ENCODE measurements at places on chromosomes 4 and X. TPM values are rescaled to one million over a fixed set of nuclear protein-coding genes. Genes with fewer than 3 reads are reported as not detected.

TXK gene
- 1.1 TPM for total RNA-seq

MAGEB10 gene
- total RNA-seq, result not detected

NXF2B gene
- not detected for total RNA-seq

SLC25A6 gene
- total RNA-seq, result 482 TPM

PPEF2 gene
- not detected for total RNA-seq

COL4A5 gene
- 4.6 TPM for total RNA-seq

GPRASP2 gene
- total RNA-seq, result 19.5 TPM

USP17L30 gene
- not detected for total RNA-seq

ASB12 gene
- not detected for total RNA-seq

DRP2 gene
- total RNA-seq, result 4.8 TPM

SLC10A6 gene
- 2.1 TPM for total RNA-seq

SSX2B gene
- total RNA-seq, result not detected

CORIN gene
- 2.5 TPM for total RNA-seq

MUC7 gene
- not detected for total RNA-seq

RAI2 gene
- 11.8 TPM for total RNA-seq

ZCCHC12 gene
- 3.2 TPM for total RNA-seq

MAGEH1 gene
- total RNA-seq, result 27.3 TPM

USP17L20 gene
- not detected for total RNA-seq

BTC gene
- 67.0 TPM for total RNA-seq

CFAP299 gene
- total RNA-seq, result 1.4 TPM

TRAM1L1 gene
- total RNA-seq, result 0.83 TPM

ARHGAP36 gene
- not detected for total RNA-seq

PABPC1L2B gene
- total RNA-seq, result not detected

MAGEA2 gene
- total RNA-seq, result not detected

ALB gene
- not detected for total RNA-seq

AWAT2 gene
- total RNA-seq, result not detected

MSANTD1 gene
- total RNA-seq, result 1.1 TPM

HPGD gene
- total RNA-seq, result 166 TPM

ITM2A gene
- total RNA-seq, result 21.8 TPM

CD38 gene
- total RNA-seq, result 2.2 TPM

VEGFD gene
- total RNA-seq, result 8.6 TPM

BEX5 gene
- total RNA-seq, result 2.3 TPM

SPIN4 gene
- total RNA-seq, result 7.6 TPM

TRIM2 gene
- 31.6 TPM for total RNA-seq

ANAPC4 gene
- 34.6 TPM for total RNA-seq

GAGE1 gene
- total RNA-seq, result not detected

FGFR3 gene
- total RNA-seq, result 0.71 TPM

P2RY4 gene
- 1.7 TPM for total RNA-seq

BMX gene
- 2.5 TPM for total RNA-seq

EMCN gene
- 6.8 TPM for total RNA-seq

TLR1 gene
- total RNA-seq, result 15.2 TPM

TLR10 gene
- total RNA-seq, result 0.16 TPM

SLC38A5 gene
- total RNA-seq, result 1.9 TPM

TMEM154 gene
- total RNA-seq, result 0.54 TPM

VCX3B gene
- total RNA-seq, result not detected

ZNF157 gene
- 0.27 TPM for total RNA-seq

ZFX gene
- 61.8 TPM for total RNA-seq

PITX2 gene
- not detected for total RNA-seq

HS3ST1 gene
- total RNA-seq, result 2.5 TPM

L1CAM gene
- 25.7 TPM for total RNA-seq

NEIL3 gene
- 0.27 TPM for total RNA-seq

TEX11 gene
- total RNA-seq, result not detected
